ENCODE measurements at places on chromosomes 1 and 21. TPM values are rescaled to one million over a fixed set of nuclear protein-coding genes. Genes with fewer than 3 reads are reported as not detected.

- DNase-seq: no peak
These were observed 1366.2 kb downstream of the PLA2G4A start for GRCh38 chr1:188194916-188195315.

DNA sequence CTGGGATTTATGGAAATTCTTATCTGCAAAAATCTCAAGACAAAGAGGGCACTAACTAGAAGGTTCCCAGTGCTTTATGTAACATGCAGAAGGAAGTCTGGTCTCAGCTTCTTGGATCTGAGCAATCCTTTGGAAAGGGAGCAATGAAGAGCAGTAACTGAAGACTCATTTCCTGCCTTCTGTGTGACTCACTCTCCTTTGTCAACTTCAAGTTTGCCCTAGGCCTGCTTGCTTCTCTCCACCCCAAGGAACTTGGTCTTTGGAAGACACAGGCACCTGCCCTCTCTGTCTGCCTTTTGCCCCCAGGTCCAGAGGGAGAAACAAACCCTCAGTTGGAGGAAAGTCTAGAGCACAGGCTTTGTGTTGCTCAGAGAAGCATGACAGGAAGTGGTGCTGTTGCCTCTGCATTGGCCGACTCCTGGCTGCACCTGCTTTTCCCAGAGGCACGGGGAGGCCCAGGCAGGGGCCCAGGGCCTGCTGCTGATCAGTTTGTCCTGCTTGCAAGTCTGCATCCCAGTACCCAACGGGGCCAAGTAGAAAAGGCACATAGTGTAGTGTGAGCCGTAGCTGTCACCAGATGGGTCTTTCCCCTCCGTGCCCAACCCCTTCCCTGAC is 137.2 kb downstream of the DHRS3 start:
- DNase-seq: no peak

The PRDM16 gene
- 16.6 TPM for total RNA-seq

The OPTC gene
- total RNA-seq: not detected

- no peak for DNase-seq
These were observed 122.8 kb upstream of the IVNS1ABP start for GRCh38 chr1:185439727-185440415.

The CELA2B gene
- not detected for total RNA-seq

The S100A5 gene
- not detected for total RNA-seq

The SLAMF9 gene
- total RNA-seq: not detected
